Stimulated activated CD4-positive, alpha-beta T cell treated with anti-CD3 and anti-CD28 coated beads, Interleukin-1b, Interleukin-23, amount 100 ng/mL, for 1 hour (primary cell): ENCODE measurements at places on chromosomes 4 and X.

DNA sequence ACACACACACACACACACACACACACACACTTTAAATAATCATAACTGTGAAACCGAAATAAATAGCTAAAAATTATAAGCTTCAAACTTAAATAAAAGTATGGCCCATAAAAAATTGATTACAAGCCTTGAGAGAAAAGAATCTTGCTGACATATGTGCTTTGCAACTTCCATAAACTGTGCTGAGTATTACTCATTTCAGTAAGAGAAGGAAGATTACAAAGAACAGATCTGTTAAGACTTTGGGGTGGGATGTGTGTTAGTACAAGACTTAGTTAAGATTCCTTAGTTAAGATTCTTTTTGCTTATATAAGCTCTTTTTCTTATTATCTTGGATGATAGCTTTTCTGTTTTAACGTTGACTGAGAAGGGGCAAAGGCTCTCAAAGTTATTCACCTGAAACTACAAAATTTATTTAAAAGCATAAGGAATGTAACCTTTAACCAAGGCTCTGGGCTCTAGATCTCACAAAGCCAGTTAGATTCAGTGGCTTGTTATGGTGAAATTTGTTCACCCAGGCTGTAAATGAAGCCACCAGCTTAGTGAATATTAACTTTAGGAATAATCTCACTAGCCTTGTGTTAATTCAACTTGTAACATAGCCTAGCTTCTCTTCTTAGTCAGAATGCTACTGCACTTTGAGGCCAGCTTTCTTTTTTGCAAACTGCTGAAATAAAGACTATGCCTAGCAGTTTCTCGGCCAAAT lies 58.2 kb downstream of the ARSJ start:
- no peak for DNase-seq

DNA sequence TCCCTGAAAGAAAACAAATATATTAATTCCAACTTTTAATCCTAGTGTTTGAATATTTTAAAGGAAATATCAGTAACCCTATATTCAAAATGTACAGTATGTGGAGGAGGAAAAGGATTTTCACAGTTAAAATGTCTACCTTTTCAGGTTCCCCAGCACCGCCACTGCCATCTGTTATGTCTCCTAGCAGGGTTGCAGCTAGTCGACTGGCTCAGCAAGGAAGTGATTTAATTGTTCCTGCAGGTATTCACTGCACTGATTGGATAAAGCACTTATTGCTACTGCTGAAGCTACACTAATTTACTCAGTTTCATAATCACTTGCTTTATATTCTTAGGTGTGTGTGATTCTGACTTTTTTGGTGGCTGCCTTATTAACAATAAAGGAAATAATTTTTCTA lies 65.5 kb upstream of the FHDC1 start:
- no peak for DNase-seq

GRCh38 chr4:137998666-137999429 lies 243.3 kb downstream of the SLC7A11 start:
- DNase-seq: no peak

DNA sequence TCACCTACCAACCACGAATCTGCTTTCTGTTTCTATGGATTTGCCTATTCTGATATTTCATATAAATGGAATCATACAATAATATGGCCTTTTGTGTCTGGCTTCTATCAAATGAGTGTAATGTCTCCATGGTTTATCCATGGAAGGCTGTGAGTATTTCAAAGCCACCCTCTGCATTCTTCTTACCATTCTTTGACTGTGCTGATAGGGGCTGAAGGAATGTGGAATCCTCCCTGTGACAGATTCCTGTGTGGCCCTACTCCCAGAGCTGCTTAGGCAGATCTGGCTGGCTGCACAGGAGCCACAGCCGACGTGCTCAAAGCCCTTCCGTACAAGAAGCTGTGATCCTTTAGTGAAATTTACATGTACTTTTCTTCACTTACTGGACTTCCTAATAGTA lies 163.2 kb downstream of the HS6ST2 start:
- no peak for DNase-seq

GRCh38 chr4:161799710-161800109 lies 364.1 kb downstream of the FSTL5 start:
- no peak for DNase-seq

- no peak for DNase-seq
These were observed 592.5 kb downstream of the PCDH18 start for GRCh38 chr4:136939781-136940180.
